ENCODE measurements at places on chromosomes 5 and 9. TPM values are rescaled to one million over a fixed set of nuclear protein-coding genes. Genes with fewer than 3 reads are reported as not detected.

GGTA1 gene
- 18.7 TPM for total RNA-seq

TAF1L gene
- total RNA-seq, result not detected

- DNase-seq, result no peak
Measured at GRCh38 chr5:83220331-83220730, 143.0 kb downstream of the XRCC4 start.

DNA sequence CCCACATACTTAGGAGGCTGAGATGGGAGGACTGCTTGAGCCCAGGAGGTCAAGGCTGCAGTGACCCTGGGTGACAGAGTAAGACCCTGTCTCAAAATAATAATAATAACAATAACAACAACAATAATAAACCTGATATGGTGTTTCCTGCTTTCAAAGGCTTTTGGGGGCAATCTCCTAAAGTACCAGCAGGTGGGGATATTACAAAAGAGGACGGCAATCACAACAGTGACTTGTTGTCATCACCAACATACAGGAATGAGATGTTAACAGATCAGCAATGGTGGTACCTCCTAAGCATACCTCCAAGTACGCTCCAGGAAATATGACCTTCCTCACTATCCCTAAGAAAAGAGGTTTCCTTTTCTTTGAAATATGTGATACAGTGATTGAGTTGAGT is 91.1 kb upstream of the RNF180 start:
- DNase-seq, result no peak

PCDHB5 gene
- total RNA-seq, result 4.2 TPM

DNA sequence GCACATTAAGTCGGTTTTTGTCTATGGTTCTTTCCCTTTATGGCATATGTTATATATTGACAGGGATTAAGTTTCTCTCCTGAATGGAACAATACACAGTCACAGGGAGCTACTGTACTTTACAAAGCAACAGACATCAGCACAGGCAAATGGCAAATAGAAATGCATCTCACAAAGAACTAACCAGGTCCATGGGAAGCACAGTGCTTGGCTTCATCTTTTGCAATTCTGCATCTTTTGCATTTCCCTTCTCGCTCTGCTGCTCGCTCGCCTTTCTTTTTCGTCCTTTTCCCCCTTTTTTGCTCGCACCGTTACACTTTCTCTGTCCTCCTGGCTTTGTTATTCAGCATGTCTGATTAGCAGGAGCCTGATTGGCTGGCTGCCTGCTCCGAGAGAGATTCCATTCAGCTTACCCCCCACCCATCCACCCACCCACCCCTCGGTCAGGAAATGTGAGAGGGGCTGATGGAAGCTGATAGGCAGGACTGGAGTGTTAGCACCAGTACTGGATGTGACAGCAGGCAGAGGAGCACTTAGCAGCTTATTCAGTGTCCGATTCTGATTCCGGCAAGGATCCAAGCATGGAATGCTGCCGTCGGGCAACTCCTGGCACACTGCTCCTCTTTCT is at the start of gene ADAMTSL1:
Gene ADAMTSL1 (plus strand): TSS at position 502 of the 628 bp plus-strand sequence. CDS start 80 bp downstream, at position 582.
- no peak for DNase-seq

DNA sequence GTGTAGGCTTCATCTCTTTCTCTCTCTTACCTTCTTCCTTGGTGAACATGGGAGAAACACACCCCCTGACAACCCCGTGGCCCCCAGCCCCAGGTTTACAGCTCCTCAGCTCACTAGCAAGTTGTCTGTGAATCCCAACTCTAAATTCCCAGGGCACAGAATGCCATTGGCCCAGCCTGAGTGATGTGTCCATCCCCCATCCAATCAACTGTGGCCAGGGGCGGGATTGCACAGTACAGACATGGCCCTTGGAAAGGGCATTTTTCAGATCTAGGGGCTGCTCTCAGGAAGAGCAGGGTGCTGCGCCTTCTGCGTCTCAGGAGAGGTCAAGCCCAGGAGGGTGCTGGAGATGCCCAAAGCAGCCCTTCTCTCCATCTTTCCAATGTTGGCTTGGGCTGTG is 48.2 kb upstream of the ASS1 start:
- DNase-seq, result no peak

- no peak for DNase-seq
Measured at GRCh38 chr5:43627028-43627427, 24.0 kb downstream of the NNT start.

GRCh38 chr5:66986009-66986408 is 210.6 kb downstream of the CD180 start:
- no peak for DNase-seq

- DNase-seq, result no peak
Measured at GRCh38 chr5:52041842-52042241, 658.6 kb downstream of the ISL1 start.

GRCh38 chr9:109101810-109102209 is 17.9 kb downstream of the TMEM245 start:
- DNase-seq, result no peak

DNA sequence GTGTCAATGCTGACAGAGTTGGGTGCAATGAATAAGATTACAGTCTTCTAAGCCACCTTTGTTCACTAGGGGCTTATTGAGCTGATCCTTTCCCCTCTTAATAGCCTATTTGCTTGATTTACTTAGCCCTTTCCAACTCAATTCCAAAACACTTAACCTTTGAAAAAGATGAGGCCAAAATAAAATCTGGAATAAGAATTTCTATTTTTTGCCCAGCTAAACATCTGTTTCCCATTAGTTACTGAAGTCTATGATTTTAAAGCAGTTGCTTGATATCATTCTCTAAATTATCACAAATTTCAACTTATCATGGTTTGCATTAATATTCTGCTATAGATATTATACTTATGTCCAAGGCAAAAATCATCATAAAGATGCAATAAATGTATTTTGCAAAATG is 1272.0 kb upstream of the ACO1 start:
- DNase-seq, result no peak

LCN9 gene
- total RNA-seq, result not detected

DNA sequence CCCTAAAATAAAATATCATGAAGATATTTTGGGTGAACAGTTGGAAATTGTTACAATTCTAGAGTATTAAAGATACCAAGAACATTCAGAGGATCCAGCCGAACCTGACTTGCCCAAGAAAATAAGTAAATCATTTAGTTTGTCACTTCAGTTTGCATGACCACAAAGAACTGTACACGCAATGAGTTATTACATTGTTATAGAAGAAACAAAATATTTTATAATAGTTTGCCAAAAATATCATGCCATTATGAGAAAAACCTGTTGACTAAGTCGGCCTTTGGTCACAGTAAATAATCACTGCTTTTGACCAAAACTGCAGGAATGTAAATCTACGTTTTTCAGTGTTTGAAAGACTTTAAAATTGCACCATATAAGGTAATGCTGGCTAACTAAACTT is 27.9 kb downstream of the TRIO start:
- no peak for DNase-seq

ARAP3 gene
- total RNA-seq, result 4.1 TPM

- no peak for DNase-seq
Measured at GRCh38 chr9:137988701-137989100, 111.1 kb downstream of the CACNA1B start.

IER5L gene
- total RNA-seq, result 12.4 TPM

TMC1 gene
- not detected for total RNA-seq

DNA sequence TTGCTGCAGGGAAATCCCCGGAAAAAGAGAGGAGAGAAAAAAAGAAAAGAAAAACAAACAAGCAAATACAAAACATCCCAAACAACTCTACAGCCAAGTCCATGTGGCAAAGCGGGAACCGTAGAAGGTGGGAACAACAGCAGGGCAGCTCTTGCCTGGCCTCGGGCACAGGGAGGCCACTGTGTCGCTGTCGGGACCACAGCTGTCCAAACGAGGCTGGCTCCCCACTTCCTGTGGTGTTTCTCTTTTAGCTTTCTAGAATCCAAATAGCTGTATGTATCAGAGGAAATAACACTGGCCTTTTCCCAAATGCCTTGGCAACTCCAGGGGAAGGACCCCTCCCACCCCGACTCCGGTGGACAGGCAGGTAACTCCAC is 41.6 kb upstream of the EQTN start:
- DNase-seq, result peak; percentile 89

DNA sequence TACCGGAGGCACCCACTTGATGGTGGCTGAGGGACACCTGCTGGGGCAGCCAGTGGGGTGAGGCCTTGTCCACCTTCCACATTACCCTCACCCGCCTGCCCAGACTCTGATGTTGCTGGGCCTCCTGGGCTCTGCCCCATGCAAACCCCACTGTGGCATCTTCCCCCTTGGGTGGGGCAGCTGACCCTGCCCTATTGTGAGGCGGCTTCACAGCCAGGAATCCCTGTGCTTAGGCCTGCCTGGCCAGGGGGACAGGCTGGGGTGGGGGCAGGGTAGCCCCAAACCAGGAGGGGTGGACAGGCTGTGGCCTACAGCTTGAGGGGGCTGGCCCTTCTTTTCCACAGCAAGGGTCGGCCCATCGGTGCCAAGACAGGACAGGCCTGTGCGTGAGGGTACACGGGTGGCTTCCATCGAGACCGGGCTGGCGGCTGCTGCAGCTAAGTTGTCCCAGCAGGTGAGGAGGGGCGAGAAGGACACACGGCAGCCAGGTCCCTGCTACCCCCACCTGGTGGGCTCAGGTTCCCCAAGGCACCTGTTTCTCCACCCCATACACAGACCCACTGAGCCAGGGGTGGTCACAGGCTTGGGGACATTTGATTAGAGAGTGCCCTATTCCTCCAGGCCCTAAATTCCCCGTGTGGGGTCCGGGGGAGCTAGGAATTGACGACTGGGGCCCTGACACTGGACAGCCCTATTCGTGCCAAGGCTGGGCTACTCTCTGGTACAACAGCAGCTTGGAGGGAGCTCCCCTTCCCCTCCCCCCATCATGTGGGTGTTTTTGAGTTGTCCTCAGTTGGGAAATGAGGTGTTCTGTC is 99.2 kb downstream of the PHF2 start:
- no peak for DNase-seq

DNA sequence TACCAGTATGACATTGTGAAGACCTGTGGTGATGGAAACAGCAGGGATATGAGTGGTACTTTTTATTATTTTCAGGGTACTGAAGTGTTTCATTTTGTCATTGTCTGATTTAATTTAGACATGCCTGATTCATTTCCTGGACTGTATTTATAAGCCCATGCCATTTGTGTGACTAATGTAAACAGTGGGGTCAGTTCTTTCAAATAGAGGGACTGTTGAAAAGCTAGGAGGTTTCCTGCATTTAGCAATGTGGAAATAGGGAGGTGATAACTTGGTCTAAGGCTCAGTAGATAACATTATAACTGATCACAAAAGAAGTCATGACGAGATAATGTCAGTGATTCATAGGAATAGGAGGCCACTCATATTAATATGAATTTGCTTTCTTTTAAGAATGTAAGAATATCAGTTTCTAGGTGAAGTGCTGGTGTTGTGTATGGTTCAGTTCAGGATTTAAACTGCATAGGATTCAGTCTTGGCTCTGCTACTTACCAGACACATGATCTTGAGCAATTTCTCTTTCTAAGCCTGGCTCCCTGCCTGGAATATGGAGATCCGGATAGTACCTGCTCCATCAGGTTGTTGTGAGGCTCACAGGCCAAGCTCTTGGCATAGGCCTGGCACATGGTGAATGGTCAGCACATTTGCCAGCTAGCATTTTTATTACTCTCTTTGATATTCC is 7.5 kb downstream of the RASGRF2 start:
- DNase-seq, result no peak

GRCh38 chr5:120507197-120507596 is 43.1 kb downstream of the PRR16 start:
- DNase-seq, result no peak

- no peak for DNase-seq
Measured at GRCh38 chr9:114499528-114499927, 5.7 kb downstream of the WHRN start.

- DNase-seq, result no peak
Measured at GRCh38 chr5:109743041-109743531, 53.4 kb downstream of the MAN2A1 start.

DNA sequence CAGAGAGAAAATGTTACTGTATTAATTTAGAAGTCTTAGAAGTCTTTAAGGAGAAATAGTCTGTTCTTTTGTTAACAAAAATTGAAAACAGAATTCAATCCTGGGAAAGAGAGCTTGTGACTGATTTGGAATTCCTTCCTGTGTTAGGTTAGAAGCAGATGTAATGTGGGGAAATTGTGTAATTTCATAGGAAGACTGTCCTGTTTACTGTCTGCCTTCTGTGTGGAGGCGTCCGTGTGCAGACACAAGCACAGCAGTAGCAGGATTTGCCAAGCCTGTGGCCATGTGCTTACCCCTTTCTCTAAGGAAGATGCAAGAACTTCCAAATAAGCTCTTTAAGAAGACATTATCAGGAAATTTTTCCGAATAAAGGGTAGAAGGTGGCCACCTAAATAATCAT is 36.7 kb upstream of the F2R start:
- no peak for DNase-seq

GRCh38 chr9:36325081-36325828 is 67.0 kb upstream of the GNE start:
- no peak for DNase-seq

SH2D3C gene
- 18.1 TPM for total RNA-seq

DNA sequence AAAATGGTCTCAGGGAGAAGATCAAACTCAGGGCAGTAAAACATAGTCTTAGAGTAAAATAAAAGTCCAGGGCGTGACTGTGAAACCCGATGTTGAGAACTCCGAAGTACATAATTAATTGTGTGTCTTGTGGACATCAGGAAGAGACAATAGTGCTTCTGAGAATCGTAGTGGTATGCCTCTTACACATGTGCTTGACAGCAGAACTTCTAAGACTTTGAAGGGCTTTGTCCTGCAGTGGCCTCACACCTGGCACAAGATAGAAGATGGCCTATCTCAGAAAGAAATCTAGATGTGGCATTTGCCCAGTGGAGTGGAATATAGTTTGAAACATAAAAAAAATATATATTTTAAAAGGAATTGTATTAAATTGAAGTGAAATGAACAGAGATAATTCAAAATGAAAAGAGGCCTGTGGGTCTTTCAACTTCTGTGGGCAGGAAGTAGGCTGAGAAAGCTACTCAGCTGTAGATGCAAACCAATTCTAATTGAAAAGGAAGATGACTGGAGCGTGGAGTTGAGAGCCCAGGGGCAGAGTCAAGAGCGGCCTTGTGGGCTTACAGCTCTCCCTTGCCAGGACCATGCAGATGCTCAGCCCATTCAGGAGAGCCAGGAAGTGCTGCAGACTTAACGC is 468.4 kb downstream of the KDM4C start:
- DNase-seq, result peak; percentile 60

FCHO2 gene
- 22.5 TPM for total RNA-seq

All from esophagus muscularis mucosa (tissue), 4 donors.